ENCODE measurements at places on chromosomes 4 and X.

DNA sequence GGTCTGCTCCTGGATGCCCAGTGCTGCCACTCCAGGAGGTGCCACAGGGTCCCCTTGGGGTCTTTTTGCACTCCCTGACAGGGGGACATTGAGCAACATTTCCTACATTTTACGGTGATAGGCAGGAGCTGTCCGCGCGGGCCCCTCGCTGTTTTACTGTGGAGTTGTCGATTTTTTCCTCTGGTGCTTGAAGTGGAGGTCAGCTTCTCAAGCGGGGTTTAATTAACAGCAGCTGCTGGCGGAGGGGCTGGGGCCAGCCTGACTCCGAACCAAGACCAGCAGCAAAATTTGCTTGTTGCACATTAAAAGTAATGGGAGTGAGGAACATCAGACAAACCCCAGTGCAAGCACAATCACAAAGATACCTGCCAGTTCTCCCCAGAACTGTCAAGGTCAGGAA lies 13.2 kb upstream of the SH3TC1 start:
- no peak for DNase-seq

GRCh38 chr4:184838249-184839074 lies 12.7 kb upstream of the ACSL1 start:
- DNase-seq, result peak; percentile 25

GRCh38 chr4:117157360-117157759 lies 72.0 kb upstream of the TRAM1L1 start:
- DNase-seq, result no peak

DNA sequence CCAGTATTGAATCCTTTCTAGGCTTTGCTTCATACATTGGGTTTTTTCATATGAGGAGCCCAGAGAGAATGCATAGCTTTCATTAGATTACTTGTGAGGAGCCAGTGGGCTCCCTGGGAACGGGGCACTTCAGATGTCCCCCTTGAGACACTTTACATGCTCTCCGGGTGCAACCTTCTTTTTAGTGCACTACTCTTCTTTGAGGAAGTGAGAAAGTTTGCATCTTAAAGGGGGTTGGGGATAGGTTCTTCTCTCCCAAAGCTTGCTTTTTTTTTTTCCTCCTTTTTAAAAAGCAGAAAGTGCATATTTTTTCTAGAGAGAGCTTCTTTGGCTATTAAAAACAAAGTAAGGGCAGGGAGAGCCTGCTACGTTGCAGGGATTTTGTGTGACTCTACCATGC lies 4.3 kb downstream of the HADH start:
- no peak for DNase-seq

DNA sequence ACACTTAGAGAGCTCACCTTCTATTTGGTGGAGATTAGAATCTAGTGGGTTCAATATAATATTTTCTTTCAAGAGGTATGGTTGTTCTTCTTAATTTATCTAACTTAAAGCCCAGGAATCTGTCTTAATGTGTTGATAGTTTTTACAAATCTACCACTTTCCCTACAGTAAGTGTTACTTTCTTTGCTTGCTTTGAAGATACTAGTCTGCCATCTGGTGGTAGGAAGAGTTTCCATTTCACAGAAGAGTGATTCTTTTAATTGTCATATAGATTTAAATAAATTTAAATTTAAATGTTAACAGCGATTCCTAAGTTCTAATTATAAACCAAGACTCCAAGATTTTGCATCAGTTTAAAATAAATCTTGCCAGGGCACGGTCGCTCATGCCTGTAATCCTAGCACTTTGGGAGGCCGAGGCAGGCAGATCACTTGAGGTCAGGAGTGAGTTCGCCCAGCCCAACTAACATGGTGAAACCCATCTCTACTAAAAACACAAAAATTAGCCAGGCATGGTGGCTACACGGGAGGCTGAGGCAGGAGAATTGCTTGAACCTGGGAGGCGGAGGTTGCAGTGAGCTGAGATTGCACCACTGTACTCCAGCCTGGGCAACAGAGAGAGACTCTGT lies 43.5 kb downstream of the NUDT9 start:
- peak; percentile 50 for DNase-seq

DNA sequence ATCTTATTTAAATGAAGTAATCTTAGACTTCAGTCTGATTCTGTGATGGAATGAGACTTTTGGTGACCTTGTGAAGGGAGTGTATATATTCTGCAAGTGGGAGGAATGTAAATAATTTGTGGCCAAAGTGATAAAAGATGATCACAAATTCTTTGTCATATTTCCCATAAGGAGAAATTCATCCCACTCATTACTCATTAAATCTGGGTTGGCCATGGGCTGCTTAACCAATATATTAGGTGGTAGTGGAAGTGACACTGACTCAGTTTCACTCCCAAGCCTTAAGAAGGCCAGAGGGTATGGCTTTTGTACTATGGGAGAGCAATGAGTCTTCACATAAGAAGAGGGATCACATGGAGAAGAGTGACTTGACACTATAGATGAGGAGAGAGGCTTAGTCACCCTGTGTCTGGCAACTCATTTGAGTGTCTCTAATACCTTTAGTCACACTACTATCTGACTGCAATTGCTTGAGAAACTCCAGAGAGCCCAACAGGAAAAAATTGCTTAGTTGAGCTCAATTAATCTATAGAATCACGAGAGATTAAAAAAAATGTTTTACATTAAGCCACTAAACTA lies 408.2 kb upstream of the PITX2 start:
- no peak for DNase-seq

DNA sequence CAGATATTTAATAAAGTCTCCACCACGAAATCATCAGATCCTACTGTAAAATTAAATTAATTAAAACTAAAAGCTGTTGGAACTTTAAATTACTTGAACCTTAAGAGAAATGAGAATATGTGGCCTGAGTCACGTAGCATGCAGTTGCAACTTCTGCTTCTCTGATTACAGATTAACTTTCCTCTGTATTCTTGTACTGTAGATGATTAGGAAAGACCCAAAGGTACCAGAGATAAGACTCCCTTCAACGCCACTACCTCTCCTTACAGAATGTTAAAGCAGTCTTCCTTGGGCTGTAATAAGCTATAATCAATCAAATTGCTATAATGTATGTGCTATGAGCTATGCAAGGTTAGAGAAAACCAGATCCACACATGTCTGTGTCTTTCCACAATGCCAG lies 47.9 kb downstream of the FAM13A start:
- no peak for DNase-seq

DNA sequence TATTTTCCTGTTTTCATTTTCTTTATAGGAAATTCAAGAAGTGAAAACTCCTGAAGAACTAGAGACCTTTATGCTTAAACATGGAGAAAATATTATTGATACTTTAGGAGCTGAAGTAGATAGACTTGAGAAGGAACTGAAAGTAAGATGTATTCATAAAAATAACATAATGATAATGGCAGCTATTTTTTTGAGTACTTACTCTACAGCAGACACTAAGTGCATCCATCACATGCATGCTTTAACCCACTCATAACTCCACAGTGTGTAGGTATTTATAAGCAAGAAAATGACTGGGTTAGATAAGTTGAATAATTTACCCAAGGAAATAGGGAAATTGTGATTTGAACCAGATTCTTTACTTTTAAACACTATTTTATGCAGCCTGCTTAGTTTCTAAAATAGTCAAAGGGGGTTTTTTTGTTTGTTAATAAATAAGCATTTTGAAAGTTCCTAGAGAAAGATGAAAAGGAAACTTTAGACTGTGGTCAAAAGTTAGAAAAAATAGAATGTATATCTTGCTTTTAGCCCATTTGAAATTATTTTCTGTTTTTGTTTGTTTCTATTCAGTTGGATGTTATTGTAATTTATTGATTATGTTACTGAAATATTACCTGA lies 74.2 kb downstream of the BEND4 start:
- DNase-seq, result no peak

DNA sequence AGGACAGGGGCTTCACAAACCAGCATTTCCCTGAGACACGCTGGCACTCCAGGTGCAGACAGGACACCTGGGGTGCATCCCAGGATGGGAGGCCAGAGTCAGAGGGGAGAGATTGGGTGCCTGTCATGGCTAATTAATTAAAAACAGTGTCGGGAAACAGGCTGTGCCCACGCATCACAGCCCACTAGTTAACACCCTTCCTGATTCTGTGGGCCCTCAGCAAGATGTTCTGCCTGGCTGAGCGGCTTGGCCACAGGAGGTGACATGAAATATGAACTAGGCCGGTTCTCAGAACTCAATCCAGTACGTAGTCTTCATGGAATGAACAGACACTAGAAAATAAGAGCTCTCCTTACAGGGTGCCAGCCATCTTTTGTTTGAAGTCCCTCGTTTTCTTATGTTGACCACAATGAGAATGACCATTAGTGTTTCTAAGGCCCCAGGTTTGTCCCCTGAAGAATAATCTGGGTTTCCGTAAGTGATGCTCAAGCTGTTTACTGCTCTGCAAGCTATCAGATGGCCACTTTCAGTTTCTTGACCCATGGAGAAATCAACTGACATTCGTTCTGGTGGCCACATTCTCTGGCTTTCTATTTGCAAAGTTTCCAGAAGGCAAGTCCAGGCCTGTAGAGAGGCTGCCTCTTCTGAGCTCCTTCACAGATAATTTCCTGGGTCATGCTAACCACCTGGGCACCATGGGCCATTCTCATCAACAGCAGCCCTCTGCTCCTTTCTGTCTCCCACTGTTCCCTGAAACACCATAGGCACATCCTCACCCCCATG lies 72.3 kb downstream of the SLC34A2 start:
- DNase-seq, result no peak

DNA sequence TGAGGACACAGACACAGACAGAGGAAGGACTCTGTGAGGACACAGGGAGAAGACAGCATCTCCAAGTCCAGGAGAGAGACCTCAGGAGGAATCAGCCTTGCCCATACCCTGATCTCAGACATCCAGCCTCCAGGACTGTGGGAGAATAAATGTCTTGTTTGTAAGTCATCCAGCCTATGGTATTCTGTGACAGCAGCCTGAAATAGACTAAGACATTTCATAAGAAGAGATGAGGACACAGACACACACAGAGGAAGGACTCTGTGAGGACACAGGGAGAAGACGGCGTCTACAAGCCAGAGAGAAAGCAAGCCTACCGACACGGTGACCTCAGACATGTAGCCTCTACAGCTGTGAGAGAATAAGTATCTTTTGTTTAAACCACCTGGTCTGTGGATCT lies 112.1 kb downstream of the DHRSX start:
- no peak for DNase-seq

DNA sequence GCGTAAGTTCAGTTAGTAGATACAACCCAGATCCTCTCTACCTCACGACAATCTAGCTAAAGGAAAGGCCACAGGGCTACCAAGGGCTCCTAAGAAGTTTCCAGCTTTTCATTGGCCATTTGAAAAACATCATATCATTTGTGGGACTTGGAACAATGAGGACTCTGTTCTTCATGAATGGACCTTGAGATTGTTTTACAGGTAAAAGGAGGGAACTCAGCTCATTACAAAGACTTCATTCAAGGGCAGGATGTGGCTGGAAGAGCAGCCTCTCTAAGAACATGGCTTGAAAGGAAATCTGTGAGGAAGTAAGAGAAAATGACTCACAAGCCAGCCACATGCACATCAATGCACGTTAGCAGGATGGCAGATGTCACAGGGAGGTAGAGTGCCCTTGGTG lies 105.9 kb upstream of the SLC7A11 start:
- DNase-seq, result peak; percentile 11

DNA sequence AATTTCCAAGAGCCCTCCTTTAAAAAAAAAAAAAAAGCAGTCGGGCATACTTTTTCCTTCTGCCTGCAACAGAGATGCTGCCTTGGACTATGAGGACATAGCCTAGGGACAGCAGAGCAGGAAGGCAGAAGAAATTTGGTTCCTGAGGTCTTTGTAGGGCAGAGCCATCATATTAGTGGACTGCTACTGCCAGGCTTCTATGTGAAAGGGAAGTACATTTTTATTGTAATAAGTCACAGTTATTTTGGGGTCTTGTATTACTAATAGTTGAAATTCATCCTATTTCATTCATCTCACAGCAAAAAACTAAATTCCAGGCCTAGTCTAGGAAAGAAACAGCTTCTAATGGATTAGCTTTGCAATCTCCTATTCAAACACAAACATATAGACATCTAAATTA lies 211.2 kb downstream of the NSUN7 start:
- DNase-seq, result no peak

GRCh38 chr4:91448668-91449330 lies 855.0 kb upstream of the GRID2 start:
- no peak for DNase-seq

- DNase-seq, result no peak
Measured at GRCh38 chr4:8220661-8221450, 21.8 kb downstream of the SH3TC1 start.

- DNase-seq, result no peak
Measured at GRCh38 chrX:48466696-48467095, 3.4 kb downstream of the SLC38A5 start.

- DNase-seq, result no peak
Measured at GRCh38 chr4:101851672-101852071, 61.1 kb downstream of the BANK1 start.

DNA sequence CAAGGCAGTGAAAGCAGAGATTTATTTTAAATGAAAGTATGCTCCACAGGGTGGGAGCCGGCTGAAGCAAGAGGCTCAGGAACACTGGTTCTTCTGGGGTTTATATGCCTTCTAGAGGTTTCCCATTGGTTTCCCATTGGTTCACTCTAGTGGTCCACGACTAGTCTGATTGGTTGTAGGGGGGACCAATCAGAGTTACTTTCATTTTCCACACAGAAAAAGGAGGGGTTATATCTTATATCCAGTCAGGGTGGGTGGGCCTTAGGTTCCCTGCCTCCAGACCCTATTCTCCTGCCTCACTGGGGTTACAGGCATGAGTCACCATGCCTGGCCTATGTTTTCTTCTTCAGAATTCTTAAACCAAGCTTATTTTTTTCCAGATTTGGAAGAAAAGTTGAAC lies 101.6 kb downstream of the KLHL8 start:
- no peak for DNase-seq

DNA sequence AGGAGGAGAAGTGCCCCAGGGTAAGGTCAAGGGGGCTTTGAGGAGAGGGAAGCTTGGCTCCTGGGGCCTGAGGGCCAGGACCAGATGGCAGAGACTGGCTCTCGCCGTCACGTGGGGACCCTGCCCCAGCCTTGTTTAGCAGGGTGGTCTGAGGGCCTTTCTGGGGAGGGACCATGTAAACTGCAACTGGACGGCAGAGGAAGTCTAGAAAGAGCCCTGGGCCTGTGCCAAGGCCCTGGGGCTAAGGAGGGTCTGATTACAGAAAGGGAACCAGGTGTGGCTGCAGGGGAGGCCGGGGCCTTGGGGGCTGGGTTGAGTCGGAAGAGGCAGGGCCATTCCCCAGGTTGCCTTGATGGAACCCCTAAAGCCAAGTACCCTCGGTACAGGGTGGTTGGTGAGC lies 1.8 kb upstream of the HGFAC start:
- no peak for DNase-seq

DNA sequence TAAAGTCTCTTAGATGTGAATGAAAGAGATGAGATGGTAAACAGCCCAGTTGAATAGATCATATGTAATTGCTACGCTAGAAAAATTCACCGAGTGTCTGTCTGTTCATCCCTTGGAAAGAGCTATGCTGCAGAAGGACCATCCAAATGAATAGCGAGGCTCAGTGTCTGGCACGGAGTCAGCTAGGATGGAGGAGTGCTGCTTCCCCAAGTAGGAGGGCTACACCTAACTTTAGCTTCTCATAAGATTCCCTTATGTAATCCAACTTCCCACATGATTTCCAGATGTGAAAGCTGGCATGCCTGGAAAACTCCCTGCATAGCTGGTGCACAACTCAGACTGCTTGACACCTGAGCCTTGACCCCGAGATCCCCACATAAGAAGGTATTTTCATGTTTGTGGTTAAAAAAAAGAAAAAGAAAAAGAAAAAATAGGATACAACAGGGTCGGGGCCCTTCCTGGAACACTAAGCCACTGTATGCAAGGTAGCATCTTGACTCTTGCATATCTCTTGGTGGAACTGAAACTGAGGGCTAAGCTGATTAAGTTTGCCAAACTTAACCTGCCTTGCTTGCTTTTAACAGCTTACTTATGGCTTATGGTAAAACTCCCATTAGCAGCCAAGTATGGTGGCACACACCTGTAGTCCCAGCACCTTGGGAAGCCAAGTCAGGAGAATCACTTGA lies 82.3 kb downstream of the FREM3 start:
- DNase-seq, result no peak

All from LoVo (cell line).